Activated CD4-positive, CD25-positive, alpha-beta regulatory T cell (primary cell): ENCODE measurements at places on chromosomes 4 and X.

GRCh38 chr4:6561173-6561516 lies 13.8 kb upstream of the MAN2B2 start:
- DNase-seq = no peak

DNA sequence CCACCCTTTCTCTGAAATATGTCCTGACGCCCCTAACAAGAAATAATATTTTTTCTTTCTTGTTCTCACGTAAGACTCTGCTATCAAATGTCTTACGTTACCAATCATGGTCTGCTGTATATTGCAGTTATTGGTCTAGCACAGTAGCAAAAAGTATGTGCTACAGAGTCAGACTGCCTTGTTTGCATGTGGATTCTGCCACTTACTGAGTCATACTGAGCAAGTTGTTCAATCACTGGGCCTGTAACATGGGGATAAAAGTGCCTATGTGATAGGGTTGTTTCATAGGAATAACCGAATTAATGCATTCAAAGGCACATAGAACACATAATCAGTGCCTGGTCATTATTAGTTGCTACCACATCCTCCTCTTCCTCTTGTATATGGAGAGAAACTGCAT lies 14.1 kb downstream of the RPGR start:
- no peak for DNase-seq

GRCh38 chrX:21778236-21778635 lies 20.3 kb upstream of the SMPX start:
- DNase-seq = no peak

- DNase-seq = no peak
These were observed 20.9 kb upstream of the S100G start for GRCh38 chrX:16628946-16629595.
